Stimulated activated naive CD4-positive, alpha-beta T cell (primary cell): ENCODE measurements at places on chromosomes 6 and 20.

- DNase-seq = no peak
These were observed 32.5 kb upstream of the ASCC3 start for GRCh38 chr6:100913400-100914276.

DNA sequence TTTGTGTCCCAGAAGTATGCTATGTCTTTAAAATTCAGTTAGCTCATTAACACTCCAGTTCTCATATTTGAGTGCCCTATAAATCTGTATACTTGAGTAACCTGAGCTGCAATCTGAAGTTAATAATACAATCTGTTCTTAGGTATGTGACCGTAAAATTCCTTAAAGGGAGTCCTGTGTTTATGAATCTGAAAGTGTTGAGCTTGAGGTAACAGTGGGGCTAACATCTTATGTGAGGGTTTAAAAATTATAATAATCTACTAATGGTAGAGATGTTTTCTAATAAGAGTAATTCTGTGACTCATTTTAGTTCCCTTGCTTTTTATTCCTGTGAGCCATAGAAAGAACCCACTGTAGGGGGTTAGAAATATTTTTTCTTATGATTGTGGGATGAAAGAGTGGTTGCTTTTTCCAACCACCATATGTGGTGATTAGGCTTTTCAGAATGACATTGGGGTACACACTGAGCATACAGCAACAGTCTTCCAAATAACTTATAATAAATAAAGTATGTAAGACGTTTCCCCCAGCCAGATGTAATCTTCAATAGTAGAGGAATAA lies 121.2 kb downstream of the BCKDHB start:
- DNase-seq = no peak

- DNase-seq = peak; percentile 52
These were observed 23.6 kb upstream of the TMEM181 start for GRCh38 chr6:158536084-158536890.

GRCh38 chr6:118724211-118724610 lies 72.8 kb upstream of the CEP85L start:
- no peak for DNase-seq

DNA sequence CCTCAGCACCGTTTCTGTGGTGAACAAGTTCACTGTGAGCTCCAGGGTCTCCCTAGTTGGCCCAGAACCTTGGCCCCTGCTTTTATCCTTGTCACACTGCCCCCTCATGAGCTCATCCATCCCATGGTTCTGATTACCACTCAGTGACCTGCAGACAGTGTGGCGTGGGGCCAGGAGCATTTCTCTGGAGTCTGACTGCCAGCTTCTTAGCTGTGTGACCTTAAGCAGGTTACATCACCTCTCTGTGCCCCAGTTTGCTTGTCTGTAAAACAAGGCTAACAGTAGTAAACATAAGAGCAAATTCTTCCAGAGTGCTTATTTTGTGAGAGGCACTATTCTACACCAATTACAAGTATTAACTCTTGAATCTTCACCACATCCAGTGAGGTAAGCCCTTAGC lies 14.8 kb upstream of the MDGA1 start:
- no peak for DNase-seq

DNA sequence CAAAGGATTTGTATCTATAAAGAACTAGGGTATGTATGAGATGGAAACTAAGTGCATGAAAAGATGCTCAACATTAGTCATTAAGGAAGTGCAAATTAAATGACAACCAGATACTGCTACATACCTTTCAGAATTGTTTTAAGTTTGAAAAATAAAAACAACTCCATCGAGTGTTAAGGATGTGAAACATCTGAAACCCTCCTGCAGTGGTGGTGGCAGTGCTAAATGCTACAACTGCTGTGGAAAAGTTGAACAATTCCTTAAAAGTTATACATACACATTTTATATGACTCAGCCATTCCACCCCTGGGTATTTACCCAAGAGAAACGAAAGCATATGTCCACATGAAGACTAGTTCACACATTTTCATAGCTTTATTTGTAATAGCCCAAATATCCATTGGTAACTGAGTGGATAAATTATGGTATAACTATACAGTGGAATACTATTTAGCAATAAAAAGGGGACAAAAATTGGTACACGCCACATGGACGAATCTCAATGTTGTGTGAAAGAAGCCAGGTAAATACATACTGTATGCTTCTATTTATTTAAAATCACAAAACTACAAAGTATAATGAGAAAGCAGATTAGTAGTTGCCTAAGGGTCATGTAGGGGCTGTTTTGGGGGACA lies 10.6 kb downstream of the ARMH2 start:
- no peak for DNase-seq

DNA sequence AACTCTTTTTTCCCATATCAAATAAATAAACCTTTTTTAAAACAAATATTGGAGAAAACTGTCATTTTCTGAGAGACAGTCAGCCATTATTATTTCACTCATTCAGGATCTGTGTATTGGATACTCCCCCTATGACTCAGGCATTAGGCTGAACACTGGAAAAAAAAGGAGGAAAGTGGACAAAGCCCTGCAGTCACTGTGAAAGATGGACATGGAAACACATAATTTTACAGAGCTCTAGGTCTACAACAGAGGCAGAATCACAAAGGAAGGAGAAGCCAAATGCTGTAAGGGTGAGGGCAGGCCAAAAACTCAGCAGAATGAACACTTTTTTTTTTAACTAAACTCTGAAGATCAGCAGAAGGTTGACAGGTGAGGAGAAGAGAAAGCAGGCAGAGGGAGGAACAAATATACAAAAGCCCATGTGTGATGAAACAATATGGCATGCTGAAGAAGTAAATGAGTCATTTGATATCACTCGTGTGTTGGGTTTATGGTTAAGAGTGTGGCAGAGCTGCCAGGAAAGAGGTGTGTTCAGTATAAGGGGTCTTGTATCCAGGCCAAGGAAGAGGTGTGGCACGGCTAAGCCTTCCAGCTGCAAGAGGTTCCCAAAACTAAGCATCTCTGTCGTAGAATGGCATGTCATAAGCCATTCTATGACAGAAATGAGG lies 39.1 kb downstream of the EPB41L2 start:
- no peak for DNase-seq

GRCh38 chr20:40702504-40702903 lies 13.5 kb upstream of the MAFB start:
- DNase-seq = no peak

- DNase-seq = no peak
These were observed 18.2 kb upstream of the SASH1 start for GRCh38 chr6:148324297-148324985.

DNA sequence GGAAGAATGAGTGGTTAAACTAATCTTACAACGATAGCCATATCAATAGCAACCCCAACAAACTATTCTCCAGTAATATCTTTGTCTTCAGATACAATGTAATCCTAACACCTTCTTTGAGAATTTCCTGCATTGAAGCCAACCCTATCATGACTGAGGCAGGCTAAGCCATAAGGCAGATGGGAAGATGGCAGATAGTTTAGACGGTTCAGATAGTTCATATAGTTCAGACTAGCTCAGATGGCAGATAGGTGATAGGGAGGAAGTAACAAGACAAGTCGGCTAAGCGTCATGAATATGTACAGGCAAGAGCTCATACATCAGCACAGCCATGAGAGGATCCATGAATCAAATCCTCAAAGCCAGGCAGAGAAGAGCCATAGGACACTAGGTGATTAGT lies 39.1 kb upstream of the BEND6 start:
- DNase-seq = no peak

GRCh38 chr20:63273059-63273579 lies 506 bp downstream of the ARFGAP1 start:
- DNase-seq = no peak

DNA sequence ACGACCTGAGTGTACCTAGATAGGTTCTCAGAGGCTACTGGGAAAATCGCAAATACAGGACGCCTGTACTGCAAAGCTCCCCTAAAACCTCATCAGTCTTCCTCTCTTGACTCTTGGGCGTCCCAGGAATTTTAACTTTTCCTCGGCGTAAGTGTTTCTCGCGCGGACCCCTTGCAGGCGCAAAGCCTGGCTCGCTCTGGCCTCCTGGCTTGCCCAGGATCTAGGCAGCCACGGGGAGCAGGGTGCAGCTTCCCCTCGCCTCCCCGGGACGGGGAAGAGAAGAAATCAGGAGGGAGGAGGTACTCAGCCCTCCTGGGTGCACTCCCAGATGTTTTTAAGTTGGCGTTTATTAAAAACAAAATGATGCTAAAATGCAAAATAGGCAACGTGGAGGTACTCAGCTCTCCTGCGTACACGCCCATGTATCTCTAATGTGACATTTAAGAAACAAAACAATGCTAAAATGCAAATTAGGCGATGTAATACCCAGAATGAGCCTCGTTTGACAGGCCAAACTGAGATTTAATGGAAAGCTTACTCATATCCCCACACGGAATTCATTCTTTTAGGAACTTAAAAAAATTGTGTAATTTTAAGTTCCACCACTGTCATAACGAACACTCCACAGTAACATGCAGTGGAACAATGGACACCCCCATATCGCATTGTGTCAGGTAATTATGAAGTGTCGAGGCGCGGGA lies 1.6 kb upstream of the SOBP start:
- DNase-seq = no peak

- no peak for DNase-seq
These were observed 22.9 kb downstream of the NOL7 start for GRCh38 chr6:13638014-13638413.

GRCh38 chr6:1558388-1558787 lies 51.3 kb upstream of the FOXC1 start:
- DNase-seq = no peak

GRCh38 chr20:53077373-53078205 lies 105.4 kb downstream of the TSHZ2 start:
- DNase-seq = no peak
